ENCODE measurements at places on chromosomes 7 and 10. TPM values are rescaled to one million over a fixed set of nuclear protein-coding genes. Genes with fewer than 3 reads are reported as not detected.

C7orf33 gene
- total RNA-seq, result not detected

CDK14 gene
- total RNA-seq, result 9.5 TPM

CPN1 gene
- not detected for total RNA-seq

CLRN3 gene
- not detected for total RNA-seq

C10orf62 gene
- total RNA-seq, result not detected

SLIT1 gene
- total RNA-seq, result not detected

TDRD1 gene
- not detected for total RNA-seq

SPDYE11 gene
- total RNA-seq, result not detected

STOX1 gene
- total RNA-seq, result 0.17 TPM

FGF8 gene
- total RNA-seq, result not detected

DDIT4 gene
- total RNA-seq, result 302 TPM

CNTNAP2 gene
- total RNA-seq, result 0.17 TPM

NPTX2 gene
- total RNA-seq, result not detected

Measured in foreskin keratinocyte (primary cell).